ENCODE measurements at places on chromosomes 16 and 17.

DNA sequence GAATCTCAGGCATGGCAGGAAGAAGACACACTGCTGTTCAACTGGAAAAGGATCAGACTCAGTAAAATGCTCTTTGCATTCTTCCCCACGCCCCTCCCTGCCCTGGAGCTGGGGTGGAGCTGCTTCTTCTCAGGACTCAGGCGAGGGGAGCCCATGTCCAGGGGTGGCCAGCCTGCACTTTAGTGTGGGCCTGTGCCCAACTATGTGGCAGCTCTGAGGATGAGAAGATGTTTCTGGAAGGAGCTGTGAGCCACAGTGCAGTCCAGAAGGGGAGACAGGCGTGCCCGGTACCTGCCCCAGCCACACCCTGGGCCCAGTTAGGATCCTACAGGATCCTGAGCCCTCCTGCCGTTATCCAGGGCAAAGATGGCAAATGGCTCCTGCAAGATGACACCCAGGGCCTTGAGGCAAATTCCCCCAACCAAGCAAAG lies 120.3 kb downstream of the ANKRD11 start:
- DNase-seq, result no peak

GRCh38 chr17:65143889-65144604 lies 6.9 kb downstream of the RGS9 start:
- no peak for DNase-seq

DNA sequence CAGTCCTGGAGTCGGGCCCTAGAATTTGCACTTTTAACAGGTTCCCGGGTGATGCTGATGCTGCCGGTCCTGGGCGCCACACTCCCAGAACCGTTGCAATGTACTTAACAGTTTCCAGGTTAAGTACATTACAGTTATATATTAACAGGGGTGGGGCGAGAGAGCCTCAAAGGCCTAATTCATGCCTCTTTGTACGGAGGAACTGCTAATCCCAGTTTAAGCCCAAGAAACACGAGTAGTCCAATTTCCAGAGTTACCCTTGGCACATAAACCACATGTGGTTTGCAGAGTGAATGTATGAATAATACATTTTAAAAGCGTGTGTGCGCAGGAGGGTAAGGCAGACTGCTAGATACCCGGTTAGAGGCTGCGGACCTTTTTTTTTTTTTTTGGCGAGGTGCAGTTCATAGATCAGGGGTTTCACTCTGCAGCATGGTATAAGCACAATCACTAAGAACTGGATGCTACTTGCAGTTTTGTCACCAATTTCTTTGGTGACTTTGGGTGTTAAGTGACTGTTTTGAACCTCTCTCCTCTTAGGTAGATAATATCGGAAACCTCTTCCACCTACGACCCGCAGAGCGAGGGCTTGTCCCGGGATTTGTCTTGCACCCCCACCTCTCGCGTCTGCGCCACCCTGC lies 713 bp downstream of the COX11 start:
- DNase-seq, result no peak

DNA sequence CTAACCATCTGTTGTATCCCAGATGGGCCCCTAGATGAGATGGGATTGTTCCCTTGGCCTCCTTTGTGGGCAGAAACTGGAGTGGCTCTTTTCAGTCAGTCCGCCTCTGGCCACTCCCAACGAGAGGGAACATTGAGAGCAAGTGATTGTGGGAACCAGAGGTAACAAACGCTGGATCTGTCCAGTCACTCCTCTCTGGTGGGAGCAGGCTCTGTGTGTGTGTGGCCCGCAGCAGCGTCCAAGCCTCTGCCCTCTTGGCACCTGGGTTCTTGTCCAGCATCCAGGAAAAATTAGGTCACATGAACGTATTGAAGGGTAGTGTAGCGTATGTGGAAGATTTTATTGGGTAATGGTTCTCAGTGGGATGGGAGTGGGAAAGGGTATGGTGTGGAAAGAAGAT lies 101.9 kb upstream of the COX10 start:
- DNase-seq, result no peak

GRCh38 chr16:22098405-22099255 lies 6.3 kb downstream of the VWA3A start:
- no peak for DNase-seq

DNA sequence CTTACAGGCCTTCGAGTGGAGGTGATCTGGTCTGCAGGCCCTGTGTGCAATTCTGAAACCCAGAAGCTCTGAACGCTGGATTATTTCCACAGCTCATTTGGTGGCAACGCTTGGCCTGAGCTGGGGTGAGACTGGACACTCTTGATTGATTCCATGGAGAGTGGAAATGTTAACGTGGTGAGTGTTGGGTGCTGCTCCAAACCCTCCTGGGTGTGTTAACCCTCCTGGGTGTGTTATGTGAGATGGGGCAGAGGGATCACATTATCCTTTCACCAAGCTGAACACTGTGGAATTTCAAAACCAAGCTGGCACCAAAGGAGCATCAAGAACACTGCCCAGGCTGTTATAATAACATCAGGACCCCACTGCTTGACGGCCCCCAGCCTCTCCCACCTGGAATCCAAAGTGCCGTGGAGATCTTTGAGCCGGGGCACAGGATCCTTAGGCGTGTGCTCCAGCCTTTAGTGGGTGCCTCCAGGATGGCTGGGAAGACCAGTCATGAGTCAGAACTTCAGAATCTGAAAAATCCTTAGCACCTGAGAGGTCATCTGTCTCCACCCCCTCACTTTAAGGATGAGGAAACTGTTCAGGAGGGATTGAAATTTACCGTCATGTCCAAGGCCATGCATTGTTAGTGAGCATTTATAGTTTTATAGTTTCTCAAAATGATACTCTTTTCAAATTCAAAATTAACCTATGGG lies 75.0 kb downstream of the RPTOR start:
- DNase-seq, result no peak

DNA sequence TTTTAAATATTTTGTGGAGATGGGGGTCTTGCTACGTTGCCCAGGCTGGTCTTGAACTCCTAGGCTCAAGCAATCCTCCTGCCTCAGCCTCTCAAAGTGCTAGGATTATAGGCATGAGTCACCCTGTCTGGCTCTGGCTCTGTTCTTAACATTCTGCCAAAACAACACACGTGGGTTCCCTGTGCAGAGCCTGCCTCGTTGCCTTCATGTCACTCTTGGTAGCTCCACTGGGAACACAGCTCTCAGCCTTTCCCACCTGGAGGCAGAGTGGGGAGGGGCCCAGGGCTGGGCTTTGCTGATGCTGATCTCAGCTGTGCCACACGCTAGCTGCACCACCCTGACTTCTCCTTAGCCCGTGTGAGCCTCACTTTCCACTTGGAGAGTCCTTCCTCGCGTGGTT lies 19.3 kb downstream of the CRISPLD2 start:
- no peak for DNase-seq

GRCh38 chr17:39517224-39517623 lies 55.9 kb downstream of the CDK12 start:
- DNase-seq, result no peak

DNA sequence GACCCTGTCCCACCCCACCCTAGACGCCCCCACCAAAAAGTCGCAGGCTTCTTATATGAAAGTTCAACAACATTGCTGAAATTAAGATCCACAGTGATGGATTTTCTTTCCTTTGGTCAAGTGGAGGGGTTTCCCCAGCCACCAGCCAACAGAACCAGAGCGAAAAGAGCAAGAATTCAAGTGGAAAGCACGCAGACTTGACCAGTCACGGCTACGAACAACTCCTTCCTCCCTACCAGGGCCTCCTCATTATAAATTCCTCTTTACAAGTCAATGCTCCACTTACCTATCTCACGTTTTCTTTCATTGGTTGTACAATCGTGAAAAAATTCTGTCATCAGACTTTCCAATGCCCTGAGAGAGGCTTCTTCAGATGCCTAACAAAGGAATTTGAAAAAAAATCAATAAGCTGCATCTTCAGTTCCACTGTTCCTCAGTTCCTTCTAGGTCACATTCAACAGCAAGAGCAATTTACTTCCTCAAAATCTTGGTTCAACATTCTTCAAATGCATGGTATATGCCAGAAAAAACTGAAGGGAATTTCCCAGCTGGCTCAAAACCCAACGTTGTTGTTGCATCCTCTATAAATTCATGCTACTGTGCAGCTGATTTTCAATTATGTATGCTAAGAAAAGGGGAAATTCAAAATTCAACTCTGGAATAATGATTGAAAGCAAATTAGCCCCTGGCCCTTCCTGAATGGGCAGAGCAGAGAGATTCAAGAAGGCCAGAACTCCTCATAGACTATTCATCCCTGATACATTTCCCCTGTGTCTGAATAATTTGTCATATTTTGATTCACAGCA lies 30.9 kb downstream of the XPO6 start:
- DNase-seq, result no peak

DNA sequence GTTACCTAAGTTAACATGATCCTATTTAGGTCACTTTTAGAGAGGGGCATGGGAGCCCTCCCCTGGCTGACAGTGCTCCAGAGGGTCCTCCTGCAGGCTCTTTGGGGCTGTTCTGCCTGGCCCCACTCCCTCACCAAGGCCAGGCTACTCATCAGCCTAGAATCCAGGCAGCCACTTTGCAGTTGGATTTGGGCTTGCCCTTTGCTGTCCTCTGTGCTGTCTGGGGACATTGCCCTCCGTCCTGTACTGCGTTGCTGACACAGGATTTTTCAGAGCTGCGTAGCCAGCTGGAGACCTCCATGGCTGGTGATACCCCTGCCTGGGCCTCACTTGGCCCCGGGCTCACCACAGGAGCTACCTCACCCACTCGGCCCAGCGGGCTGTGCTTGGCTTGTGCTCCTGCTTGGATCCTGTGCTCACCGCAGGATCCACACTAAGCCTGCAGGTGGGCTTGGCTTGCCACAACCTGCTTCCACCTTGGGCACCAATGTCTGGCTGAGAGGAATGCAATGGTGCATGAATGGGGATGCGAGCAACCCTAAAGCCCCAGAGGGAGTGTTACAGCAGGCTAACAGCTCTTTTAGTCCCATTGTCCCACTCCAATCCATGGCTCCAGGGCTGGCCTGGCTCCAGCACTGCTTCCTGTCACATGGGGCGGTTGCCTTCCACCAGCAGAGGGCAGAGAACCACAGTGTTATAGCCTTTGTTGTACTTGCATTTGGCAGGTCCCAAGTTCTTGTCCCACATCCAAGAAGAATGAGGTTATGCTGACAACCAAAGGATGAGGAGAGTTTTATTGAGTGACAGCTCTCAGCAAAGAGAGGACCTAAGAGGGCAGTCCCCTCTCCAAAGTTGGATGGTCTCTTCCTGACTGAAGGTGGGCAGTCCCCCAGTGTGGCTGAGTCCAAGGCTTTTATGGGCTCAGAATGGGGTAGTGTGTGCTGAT lies 21.5 kb downstream of the CCL4 start:
- no peak for DNase-seq

GRCh38 chr17:27294689-27295630 lies 1.0 kb downstream of the WSB1 start:
- DNase-seq, result peak; percentile 22

GRCh38 chr16:8194794-8195193 lies 395.5 kb downstream of the TMEM114 start:
- no peak for DNase-seq

GRCh38 chr16:13856811-13857511 lies 63.0 kb upstream of the ERCC4 start:
- no peak for DNase-seq

GRCh38 chr17:82315703-82316358 lies 1.6 kb downstream of the CD7 start:
- no peak for DNase-seq

DNA sequence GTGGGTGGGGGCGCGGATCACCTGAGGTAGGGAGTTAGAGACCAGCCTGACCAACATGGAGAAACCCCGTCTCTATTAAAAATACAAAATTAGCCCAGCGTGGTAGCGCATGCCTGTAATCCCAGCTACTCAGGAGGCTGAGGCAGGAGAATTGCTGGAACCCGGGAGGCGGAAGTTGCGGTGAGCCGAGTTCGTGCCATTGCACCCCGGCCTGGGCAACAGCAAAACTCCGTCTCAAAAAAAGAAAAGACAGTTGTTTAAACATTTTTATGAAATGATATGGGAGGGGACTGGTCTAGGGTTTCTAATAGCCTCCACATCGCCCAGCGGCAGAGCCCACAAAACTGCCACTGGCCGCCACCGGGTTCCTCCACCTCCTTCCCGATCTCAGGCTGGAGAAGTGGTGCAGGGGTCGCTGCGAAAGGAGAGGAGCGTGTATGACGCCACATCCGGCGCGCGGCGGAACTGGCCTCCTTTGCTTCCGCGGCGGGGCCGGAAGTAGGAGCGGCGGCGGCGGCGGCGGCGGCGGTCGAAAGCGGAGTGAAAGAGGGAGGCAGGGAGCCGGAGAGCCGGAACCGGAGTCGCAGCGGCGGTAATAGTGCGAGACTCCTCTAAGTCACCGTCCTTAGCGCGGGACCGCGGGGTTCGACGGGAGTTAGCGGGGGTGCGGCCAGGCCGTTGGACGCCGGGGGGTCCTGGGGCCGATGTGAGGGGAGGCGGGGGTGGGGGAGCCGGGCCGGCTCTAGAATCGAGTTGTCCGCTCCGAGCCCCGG lies at the start of gene PPP4C:
Gene PPP4C (plus strand): TSS at position 492 of the 773 bp plus-strand sequence. CDS start 384 bp downstream, outside the sequence.
- DNase-seq, result peak; percentile 77

GRCh38 chr17:28957992-28958355 lies 6.7 kb upstream of the PHF12 start:
- no peak for DNase-seq

DNA sequence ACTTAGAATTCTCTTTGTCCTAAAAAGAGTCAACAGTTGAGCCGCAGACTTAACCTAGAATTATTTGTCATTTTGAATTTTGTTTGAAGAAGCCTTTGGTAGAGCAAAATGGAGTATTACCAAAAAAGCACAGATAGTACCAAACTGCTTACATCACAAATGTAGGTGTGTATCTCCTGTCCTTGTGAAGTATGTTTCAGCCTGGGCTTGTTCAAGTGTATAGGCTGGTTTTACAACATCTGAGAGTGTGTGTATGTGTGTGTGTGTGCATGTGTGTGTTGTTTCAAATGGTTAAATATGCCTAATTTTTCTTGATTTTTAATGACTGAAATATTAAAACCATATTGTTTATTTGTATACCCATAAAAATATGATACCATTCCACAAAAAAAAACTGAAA lies 188.7 kb upstream of the AXIN2 start:
- DNase-seq, result no peak

DNA sequence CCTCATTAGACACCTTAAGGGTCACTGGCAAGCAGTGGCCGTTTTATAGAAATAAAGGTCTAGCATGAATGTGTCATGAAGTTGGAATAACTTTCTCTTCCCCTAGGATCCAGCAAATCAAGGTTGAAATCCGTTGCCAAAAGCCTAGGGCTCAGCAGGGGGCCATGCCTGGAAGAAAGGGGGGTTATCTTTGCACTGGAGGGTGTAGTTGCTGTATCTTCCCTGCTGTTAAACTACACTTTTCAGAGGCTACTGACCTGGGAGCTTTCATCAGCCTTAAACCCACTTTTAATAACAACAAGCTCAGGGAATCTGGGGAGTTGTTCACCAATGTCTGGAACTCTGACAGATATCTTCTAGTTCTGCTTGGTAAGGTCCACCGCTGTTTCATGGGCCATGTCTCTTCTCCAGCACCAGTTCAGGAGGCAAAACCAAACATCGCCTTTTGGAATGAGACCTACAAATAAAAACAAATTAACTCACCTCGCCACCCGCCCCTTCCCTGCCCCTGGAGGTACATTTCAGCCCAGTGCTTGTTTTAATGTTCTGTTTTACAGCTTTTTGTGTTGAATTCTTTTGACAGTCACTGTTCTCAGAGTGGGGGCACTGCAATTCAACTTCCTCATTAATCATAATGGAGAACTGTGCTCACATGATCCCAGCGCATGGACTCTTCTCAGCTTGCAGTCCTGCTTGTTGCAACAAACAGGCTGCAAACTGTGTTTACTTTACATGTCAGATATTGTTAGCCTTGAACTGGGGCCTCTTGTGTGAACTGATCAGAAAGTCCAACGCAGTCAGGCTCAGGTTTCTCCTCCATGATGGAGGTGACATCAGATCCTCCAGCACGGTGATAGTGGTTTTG lies 508.7 kb downstream of the KCNJ2 start:
- DNase-seq, result peak; percentile 33

All from NCI-H2107 (cell line).